Testis (tissue), 5 donors: ENCODE measurements at places on chromosomes 12 and 14.

DNA sequence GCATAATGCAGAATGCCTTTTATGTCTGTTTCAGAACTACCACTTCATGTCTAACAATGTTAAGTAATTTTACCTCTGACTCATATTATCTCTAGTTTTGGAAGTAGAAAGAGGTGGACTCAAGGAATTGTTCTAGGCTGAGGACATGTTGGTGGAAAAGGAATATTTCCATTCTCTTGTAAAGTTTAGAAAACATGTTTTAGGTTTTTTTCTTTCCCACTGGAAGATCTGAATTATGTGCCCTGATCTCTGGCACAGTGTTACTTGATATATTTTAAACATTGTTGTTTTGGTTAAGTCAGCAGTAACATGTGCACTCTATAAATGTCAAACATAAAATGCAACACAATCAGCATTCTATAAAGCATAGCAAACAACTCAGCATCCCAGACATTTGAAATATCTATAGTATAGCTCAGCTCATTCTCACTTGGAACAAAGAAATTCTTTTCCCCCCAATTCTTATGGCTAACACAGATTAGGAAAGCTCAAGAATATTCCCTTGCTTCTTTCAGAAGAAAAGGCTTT is 202.3 kb downstream of the STXBP6 start:
- no peak for DNase-seq

GRCh38 chr14:35201066-35201465 is 78.7 kb downstream of the PRORP start:
- no peak for DNase-seq

DNA sequence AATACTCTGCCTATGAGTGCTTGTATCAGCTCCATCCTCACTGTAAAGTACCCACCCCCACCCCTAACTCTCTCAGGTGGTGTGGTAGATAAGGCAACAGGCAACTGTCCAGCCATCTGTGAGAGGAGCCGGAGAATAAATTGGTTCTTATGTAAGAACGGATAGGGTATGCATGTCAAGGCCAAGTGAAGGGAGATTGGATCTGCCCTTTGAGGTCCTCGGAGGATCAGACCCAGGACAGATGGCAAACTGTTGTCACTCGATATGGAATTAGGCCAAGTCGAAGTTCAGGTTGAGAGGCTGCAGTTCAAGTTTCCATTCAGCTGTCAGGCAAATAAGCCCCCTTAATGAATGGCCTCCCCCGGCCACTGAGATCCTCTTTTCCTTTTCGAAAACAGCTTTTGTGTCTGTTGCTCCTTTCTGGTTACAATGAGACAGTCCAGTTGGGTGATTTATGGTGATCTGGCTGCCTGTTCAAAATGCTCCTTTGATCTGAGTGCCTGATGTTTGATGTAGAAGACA is 120.3 kb downstream of the VRK1 start:
- DNase-seq = no peak

- no peak for DNase-seq
These were observed 18.5 kb upstream of the FOXN3 start for GRCh38 chr14:89435492-89435891.

DNA sequence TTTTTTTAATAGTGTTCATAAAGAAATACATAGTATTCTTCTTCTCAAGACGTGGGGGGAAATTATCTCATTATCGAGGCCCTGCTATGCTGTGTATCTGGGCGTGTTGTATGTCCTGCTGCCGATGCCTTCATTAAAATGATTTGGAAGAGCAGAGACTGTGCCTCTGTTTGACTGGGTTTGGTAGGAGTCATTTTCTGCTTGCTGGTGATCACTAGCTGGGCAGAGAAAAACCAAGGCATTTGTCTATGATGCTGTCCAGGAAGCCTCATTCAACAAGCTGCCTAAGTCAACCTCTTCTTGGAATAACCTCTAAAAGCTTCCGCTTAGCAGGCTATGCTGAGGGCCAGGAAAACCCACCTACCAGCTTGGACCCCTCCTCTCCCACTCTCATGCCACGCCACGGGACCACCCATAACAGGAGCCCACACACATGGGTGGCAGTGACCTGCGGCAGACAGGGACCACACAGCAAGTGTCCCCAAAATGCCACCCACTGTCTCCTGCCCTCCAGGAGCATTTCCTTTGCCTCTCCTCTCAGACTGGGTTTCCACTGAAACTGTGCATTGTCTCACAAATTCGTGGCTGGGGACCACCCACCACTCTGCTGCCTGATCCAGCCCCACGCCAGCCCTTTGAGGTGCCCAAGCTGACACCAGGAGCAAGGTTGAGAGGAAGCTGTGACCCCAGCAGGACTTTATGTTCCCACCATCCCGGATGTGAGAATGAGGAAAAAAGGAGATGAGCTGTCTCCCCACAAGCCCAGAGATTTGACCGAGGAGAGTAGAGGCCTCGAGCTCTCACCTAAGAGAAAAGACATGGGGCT is 36.8 kb downstream of the DAD1 start:
- DNase-seq = no peak

DNA sequence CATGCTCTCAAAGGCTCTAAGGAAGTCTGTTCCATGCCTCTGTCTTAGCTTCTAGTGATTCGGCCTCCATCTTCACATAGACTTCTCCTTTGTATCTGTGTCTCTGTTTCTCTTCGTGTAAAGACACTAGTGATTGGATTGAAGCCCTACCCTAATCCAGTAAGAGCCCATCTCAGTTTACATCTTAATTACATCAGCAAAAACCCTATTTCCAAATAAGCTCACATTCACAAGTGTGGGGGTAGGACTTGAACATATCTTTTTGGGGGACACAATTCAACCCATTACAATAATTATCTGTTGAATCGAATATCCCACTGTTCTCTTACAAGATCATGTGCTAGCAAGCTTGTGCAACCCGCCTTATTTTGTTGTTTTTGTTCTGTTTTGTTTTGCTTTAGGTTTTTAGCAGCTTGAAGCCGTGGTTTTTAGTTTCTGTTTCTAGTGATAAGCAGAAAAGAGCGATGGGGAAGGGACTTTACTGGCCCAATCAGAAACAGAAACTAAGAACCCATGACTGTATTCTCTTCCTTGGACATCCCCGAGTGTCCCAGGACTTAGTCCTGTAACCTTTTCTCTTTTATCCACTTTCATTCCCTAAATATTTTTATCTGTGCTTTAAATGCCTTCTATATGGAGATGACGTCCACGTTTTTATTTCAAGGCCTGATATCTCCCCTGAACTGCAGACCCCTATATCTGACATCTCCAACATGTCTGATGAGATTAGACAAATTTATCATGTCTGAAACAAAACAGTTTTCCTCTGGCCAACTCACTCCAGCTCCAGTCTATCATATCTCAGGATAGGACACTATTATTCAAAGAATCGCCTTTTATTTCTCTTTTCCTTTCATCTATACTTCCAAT is 353.0 kb downstream of the CCDC91 start:
- DNase-seq = no peak

DNA sequence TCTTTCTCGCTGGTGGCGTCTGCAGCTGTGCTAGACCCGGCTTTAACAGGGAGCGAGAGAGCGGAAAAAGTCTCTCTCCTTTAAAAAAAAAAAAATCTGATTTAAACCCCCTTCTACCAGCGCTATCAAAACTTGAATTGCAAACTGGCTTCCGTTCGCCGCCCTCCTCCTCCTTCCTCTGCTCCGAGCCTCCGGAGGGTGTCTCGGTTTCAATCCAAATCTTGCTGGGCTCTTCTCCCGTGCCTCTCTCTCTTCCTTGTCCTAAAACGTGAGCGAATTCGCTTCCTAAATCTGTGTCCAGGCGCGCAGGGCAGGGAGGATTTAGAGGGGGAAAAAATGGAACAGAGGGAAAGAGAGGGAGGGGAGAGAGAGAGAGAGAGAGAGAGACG is 272 bp downstream of the TBX3 start:
- DNase-seq = no peak
